Activated T-helper 1 cell treated with Interleukin-2 at 50 U/mL for 16 hours (primary cell): ENCODE measurements at places on chromosomes 1 and 21.

- no peak for DNase-seq
Observed at GRCh38 chr1:185934476-185935189, 200.4 kb downstream of the HMCN1 start.

DNA sequence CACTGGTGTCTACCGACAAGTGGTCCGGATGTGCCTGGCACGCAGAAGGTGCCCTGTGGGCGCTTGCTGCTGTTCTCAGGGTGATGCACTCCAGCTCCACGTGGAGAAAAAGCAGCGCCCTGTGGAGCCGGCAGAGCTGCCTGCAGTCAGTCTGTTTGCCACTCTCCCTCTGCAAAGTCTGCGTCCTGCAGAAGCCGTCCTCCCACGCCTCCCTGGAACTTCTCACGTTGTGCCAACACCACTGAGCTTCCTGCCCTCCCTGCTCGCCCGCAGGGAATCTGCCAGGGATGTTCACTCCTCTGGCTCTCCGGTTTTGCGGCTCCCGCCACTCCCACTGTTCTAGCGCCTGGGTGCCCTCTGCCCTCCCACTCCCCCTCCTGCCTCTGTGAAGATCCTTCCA lies 19.8 kb upstream of the UBXN10 start:
- no peak for DNase-seq

- no peak for DNase-seq
Observed at GRCh38 chr21:32813265-32813903, 41.8 kb upstream of the PAXBP1 start.

- DNase-seq: no peak
Observed at GRCh38 chr1:34787461-34788420, 5.1 kb upstream of the GJA4 start.

DNA sequence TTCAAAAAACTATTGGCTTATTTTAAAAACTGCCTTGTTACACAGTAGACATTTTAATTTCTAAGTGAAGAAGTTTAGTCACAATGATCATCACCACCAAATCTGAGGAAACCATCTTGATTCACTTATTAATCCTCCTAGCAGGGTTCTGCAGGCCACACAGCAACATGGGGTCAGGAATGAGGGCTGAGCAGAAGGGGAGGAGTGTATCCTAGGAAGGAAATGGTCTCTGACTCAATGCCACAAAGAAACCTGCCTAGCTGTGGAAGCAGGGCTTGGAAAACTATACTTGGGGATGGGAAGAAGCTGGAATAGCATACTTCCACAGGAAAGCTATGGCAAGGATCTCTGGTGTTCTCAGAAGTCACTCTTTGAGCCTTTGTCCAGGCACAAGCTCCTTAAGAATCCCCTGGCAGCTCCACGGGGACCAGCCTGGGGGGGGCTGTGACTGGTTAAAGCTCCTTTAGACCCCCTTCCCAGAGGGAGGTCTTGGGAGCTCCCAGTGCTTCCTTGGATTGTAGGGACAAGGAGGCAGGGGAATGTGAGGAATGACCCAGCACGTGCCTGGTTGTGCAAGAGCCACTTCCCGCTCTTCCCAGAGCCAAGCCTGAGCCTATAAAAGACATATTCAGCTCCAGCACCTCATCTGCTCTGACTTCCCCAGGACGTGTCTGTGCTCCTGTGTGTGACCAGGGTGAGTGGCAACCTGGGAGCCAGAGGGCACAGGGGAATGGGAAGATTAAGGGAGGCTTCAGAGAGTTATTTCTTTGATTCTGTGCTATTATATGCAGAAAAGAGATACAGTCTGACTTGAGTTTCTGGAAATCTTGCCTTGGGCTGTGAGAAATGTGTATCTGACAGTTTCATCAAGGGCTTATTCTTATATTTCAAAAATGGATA lies at the start of gene LCE2A:
LCE2A (plus strand) TSS at position 645 of the 900 bp plus-strand sequence. CDS start 557 bp downstream, outside the sequence.
- no peak for DNase-seq

GRCh38 chr21:26168371-26168770 lies 2.2 kb downstream of the APP start:
- no peak for DNase-seq

GRCh38 chr1:161132410-161133219 lies at the start of gene DEDD:
TSS of gene DEDD (minus strand) at chr1:161132667. CDS start at chr1:161124462, 8,205 bp downstream.
- peak; percentile 81 for DNase-seq

GRCh38 chr1:17145648-17146047 lies 26.4 kb upstream of the PADI2 start:
- no peak for DNase-seq

DNA sequence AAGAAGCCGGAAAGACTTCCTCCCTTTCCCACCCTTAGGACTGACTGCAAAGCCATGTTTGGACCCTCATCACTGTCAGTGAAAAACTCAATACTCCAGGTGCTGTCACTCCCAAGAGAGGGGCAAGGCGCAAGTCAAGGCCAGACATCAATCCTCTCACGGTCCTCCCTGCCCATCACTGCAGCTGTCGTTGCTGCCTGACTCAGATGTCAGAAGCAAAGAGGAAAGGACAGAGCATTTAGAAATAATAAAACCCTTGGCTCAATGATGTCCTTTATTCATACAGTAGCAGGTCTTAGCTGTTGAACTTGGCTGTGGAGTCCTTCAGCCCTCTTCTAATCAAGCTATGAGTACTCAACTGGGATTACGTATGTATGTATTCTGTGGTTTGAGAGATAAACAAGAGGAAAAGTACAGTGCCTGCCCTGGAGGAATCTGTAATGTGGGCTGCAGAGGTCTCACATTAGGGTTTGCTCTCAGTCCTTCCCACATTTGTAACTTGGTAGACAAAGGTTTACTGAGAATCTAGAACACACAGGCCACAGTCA lies 13.5 kb downstream of the SUSD4 start:
- DNase-seq: no peak

DNA sequence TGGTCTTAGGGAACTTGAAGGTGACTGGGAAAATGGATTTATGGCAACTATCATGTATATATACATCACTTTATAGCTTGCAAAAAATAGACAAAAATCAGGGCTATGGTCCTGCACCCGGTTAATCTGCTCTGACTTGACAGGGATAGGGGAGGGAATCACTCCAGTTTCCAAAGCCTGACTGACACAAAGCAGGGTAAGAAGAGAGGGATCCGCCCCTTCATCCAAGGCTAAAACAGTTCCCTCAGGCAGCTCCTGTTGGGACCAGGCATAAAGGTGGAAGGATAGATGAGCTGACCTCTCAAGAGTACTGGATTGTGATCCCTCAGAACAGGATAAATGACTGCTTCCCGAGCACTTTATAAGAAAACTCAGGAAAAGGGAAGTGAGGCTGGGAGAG lies 1.4 kb downstream of the PBXIP1 start:
- DNase-seq: no peak

GRCh38 chr1:147791876-147792275 lies 31.5 kb upstream of the GJA5 start:
- no peak for DNase-seq

DNA sequence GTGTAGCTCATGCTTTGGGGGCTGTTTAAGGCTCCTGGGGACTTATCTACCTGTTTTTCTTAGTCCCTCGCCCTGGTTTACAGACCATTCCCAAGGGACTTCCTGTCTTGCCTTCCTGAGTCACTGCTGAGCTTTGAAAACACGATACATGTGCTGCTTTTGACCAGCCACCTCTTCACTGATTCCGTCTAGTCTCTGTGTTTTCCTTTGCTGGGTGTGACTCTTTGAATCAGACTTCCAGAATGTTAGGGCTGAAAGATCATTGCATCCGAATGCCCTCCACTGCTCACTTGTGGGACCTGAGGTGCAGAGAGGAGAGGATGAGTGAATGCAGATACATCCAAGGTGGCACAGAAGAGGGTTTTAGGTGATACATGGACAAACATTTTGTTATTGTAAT lies 35.4 kb upstream of the CITED4 start:
- DNase-seq: no peak

GRCh38 chr1:89611721-89612120 lies 21.2 kb upstream of the LRRC8C start:
- DNase-seq: no peak

DNA sequence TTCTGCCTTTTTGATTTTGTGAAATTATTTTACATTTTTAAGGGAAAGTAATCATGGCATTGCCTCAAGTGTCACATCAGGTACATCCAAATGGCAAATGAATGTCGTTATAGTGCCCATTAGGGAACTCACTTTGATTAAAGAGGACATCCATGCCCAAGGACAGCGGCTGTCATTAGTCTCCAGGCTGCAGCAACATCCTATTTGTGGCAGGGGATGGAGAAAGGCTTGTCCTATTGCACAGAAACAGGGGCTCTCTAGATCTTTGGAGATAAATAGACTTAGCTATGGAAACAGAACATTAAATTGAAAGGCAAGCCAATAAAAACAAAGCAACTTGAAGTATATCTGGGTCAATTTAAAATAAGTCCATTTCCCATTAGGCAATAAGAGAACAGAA lies 439.3 kb downstream of the NEGR1 start:
- no peak for DNase-seq

- no peak for DNase-seq
Observed at GRCh38 chr21:17428484-17428869, 84.4 kb upstream of the CXADR start.

DNA sequence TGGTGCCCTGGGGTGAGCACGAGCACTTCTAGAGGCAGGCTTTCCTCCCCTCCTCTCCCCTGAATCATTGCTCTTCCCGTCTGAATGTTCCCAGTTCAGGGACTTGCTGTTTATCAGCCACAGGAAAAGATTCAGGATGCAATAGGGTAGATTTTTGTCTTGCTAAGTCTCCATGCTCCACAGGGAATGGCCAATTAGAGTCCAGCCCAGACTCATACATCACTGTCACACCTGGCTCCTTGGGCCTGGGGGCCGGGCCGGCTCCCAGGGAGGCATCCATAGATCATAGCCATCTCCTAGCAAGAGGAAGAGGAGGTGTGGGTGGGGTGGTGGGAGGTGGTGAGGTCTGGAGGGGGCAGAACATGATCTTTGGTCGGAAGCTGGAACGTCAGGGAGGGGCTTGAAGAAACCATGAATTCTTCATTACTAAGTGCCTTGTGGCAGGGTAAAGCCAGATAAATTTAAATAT lies 83.4 kb downstream of the LRRN2 start:
- no peak for DNase-seq

- no peak for DNase-seq
Observed at GRCh38 chr1:163745204-163745603, 423.4 kb downstream of the NUF2 start.

GRCh38 chr1:74053407-74053806 lies 144.6 kb downstream of the LRRIQ3 start:
- DNase-seq: no peak

DNA sequence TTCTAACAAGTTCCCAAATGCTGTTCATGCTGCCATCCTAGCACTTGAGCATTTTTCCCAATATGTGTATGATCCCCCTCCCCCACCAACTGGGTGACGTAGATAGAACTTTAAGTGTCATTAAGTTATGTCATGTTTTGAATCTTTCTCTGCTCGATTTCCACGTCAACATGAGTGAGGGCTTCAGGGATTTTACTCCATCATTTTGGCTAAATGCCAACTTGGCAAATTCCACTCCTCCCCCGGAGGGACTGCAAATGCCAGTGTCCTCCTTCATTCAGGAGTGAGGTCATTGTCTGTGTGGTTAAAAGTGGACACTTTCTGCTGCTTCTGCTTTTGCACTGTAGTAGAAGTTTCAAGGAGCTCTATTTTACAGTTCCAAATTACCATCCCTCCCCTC lies 201.7 kb downstream of the FGGY start:
- no peak for DNase-seq

DNA sequence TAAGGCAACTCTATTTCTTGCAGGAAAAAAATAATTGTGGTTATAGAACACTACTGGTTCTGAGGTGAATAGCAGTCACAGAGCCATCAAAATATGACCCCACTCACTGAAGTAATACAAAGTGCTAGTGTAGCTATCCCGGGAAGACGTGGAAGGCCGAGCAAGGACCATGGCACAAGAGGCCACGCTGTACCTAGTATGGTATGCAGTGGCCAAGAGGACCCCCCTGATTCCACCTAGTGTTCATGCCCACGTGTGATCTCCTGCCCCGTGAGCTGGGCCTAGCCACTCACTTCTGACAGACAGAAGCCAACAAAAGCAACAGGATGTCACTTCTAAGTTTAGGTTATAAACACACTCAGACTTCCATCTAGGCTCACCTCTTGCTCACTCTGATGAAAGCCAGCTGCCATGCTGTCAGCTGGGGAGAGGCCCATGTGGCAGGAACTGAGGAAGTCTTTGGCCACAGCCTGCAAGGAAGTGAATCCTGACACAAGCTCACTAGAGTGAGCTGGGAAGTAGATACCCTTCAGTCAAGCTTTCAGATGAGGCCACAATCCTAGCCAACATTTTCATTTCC lies 21.7 kb upstream of the LSS start:
- DNase-seq: no peak
